ENCODE measurements at places on chromosomes 6 and 20. TPM values are rescaled to one million over a fixed set of nuclear protein-coding genes. Genes with fewer than 3 reads are reported as not detected.

- DNase-seq: no peak
Measured at GRCh38 chr20:20415321-20415720, 47.4 kb downstream of the INSM1 start.

- DNase-seq: no peak
Measured at GRCh38 chr6:143197377-143197776, 136.7 kb downstream of the AIG1 start.

GRCh38 chr20:64188682-64189529 is 24.7 kb downstream of the MYT1 start:
- peak; percentile 99 for DNase-seq

DNA sequence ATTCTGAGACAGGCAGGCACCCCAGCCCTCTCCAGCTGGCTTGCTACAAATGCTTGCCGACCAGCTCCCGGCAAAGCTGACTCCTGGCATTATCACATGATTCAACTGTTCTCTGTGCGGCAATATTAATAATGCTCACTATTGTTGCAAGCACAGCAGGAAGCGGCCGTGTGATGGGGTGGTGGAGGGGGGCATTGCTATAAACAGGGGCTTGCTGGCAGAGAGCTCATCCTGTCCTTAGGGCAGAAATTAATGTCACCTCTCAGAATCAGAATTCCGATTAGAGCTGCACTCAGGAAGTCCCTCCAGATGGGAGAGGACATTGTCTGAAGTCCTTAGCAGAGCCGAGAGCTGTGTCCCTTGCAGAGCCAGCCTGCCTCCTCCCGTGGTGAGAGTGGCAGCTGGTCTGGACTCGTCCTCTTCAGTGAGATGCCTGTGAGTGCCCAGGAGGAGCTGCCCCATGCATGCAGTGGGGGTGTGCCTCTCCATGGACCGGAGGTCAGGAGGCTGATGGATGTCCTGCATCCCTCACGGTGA is 162.5 kb downstream of the CDH4 start:
- no peak for DNase-seq

DNA sequence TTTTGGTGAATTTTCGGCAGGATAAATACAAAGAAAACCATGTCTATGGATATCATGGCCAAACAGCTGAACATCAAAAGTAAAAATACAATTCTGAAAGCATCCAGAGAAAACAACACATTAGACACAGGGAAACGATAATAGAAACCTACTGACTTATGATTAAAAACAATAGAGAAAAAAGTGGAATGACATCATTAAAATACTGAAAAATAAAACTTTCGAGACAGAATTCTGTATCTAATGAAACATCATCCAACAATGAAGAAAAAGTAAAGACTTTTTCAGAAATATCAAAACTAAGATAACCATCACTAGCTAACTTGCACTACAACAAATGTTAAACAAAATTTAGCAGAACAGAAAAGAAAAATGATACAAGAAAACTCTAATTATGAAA is 384.6 kb upstream of the RUNX2 start:
- no peak for DNase-seq

DNA sequence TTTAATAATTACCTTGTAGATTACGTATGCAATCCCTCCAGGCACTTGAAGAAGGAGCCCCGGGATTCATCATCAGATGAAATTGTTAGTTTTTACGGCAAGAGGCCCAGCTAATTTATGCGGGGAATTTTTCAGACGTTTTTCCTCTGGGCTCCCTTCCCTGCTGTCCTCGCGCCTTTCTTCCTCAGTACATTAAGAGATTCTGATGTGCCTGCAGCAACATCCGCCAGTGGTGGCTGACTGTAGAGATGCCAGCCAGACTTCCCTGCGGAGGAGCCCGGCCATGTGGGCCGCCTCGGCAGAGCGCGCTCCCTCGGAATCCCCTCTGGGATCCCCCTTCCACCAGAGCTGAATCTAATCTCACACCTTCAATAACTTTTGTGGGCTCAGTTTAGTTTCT is 46.4 kb upstream of the POU3F2 start:
- no peak for DNase-seq

GRCh38 chr20:35199740-35200139 is 26.8 kb upstream of the MMP24 start:
- DNase-seq: no peak

GRCh38 chr6:3386374-3386857 is 70.4 kb downstream of the SLC22A23 start:
- DNase-seq: no peak

GRCh38 chr6:5828296-5828695 is 178.4 kb downstream of the NRN1 start:
- DNase-seq: no peak

DNA sequence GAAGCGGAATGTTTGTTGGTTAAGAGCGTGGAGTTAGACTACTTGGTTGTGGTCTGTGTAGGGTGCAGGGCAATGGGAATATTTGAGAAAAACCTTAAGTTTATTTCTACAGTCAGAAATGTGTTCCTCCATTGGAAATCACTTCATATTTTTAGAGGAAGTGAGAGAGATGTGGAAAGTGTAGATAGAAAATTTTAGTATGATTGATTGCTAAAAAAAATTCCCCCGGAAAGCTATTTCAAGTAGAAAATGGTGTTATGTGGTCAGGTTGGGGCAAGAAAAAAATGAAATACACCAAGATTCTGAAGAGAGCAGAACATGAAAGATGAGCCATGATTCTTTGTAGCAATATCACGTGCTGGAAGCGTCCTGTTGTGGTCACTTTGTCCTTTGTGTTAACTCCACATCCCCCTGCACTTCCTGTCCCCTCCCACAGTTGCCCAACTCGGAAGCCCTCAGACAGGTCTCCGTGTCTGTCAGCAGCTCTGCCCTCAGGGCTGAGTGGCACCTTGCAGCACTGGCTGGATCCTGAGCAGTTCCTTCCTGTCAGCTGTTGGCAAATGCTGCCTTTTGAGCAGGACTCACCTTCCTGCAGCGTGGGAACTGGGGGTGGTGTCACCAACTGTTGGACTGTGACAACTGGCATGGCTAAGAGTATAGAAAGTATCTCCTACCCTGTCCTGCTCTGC is 137.5 kb upstream of the SLC24A3 start:
- no peak for DNase-seq

DNA sequence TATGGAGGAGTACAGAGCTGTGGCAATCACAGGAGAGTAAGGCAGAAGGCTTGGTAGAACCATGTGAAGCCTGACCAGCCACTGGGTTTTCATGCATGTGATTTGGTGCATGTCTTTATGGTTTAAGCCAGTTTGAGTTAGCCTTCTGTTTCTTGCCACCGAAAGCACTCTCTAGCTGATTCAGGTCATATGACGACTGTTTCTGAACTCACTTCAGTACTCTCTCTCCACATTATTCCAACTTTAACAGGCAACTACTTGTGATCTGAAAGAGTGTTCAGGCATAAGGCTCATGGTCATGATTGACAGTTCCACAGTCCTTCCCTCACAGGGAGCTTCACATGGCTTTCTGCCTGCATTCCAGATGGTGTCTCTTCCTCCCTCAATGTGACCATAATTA is 63.3 kb upstream of the TAB2 start:
- DNase-seq: no peak

The SLPI gene
- total RNA-seq: 9.1 TPM

The FAXC gene
- not detected for total RNA-seq

The RAB32 gene
- total RNA-seq: 5.7 TPM

The ARG1 gene
- not detected for total RNA-seq

The FILIP1 gene
- not detected for total RNA-seq
